ENCODE measurements at places on chromosomes 11 and 22.

GRCh38 chr11:123318623-123319022 lies 111.4 kb upstream of the GRAMD1B start:
- no peak for DNase-seq

DNA sequence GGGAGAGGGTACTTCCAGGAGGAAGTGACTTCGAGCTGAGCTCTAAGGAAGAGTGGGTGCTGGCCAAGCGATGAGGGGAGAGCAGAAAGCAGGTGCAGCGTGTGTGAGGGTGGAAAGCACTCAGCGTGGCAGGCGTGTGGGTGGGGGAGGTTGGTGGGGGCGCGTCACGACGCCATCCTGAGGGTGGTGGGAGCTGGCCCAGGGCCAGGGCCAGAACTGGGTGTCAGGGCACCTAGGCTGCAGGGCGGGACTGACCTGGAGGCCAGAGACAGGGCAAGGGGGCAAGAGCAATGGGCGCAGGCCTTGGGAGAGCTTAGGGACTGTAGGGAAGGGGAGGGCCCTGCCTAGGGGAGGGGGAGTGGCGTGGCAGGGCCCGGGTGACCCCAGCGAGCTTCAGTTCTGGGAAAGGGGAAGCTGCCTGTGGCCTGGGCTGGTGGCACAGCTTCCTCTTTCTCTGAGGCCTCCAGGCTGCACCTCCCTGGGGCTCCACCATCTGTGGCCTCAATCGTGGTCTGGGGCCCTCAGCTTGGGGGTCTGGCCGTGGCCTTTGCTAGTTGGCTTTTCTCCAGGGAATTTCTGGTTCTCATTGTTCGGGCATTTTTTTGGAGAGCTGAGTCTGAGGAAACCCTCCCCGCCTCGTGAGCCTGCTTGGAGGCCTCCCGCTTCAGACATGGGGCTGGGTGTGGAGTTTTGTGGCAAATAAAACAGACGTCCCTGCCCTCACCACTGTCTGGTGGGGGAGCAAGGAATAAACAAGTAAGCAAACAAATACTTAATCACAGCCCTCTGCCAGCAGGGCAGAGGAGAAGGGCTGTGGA lies 8.9 kb downstream of the RELT start:
- DNase-seq = peak; percentile 29

DNA sequence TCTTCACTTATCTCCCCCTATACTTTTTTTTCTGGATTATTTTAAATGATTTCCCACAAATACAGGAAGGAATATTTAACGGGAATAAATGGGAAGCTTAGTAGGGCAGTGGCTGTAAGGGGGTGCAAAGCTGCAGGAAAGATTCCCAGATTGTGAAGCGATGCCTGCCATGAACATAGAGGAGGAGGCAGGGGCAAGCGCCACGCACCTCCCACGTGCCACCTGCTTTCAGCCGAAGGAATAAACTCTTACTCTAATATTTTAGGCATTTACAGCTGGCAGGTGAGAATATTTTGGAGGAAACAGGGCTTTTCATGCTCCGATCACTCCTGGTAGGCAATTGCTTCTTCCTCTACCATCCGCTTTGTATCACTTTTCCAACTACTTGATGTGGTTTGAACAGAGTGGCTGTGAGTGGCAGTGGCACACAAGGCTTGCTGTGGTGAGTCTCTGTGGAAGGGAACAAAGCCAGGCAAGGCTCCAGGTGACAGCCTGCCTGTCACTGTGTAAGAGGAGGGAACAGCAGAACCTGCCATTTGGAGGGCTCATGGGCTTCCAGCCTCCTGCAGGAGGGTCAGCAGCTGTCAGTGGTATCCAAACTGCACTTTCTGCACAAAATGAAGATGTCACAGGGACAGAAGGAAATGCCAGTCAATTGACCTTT lies 54.5 kb upstream of the PLET1 start:
- no peak for DNase-seq

DNA sequence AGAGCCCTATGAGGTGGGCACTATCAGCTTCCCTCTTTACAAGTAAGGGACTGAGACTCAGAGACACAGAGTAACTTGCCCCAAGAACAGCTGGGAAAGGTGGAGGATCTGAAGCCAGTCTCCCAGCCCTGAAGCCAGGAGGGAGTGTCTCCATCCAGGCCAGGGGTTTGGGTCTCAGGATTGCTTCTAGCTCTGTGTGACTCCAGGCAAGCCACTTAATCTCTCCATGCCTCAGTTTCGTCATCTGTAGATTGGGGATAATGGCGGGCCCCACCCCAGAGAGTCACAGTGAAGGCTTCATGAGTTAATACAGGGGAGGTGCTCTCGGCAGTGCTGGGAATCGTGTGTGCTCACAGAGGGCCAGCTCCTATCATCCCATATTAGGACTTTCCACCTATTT lies 10.5 kb downstream of the MAP4K2 start:
- no peak for DNase-seq

DNA sequence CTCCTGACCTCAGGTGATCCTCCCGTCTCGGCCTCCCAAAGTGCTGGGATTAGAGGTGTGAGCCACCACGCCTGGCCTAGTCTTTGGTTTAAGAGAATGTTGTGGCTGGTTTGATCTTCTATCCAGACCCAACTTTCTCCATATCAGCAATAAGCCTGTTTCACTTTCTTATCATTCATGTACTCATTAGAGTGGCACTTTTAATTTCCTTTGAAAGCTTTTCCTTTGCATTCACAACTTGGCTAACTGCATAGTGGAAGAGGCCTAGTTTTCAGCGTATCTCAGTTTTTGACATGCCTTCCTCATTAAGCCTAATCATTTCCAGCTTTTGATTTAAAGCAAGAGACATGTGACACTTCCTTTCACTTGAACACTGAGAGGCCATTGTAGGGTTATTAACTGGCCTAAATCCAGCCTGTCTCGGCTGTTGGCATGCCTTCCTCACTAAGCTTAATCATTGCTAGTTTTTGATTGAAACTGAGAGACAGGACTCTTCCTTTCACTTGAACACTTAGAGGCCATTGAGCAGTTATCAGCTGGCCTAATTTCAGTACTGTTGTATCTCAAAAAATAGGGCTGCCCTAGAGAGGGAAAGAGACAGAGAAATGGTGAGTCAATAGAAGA lies 13.1 kb upstream of the RPL3 start:
- DNase-seq = no peak

GRCh38 chr11:19193916-19194315 lies 7.9 kb downstream of the CSRP3 start:
- DNase-seq = no peak

- DNase-seq = no peak
Measured at GRCh38 chr22:17149076-17149815, 9.8 kb downstream of the HDHD5 start.

DNA sequence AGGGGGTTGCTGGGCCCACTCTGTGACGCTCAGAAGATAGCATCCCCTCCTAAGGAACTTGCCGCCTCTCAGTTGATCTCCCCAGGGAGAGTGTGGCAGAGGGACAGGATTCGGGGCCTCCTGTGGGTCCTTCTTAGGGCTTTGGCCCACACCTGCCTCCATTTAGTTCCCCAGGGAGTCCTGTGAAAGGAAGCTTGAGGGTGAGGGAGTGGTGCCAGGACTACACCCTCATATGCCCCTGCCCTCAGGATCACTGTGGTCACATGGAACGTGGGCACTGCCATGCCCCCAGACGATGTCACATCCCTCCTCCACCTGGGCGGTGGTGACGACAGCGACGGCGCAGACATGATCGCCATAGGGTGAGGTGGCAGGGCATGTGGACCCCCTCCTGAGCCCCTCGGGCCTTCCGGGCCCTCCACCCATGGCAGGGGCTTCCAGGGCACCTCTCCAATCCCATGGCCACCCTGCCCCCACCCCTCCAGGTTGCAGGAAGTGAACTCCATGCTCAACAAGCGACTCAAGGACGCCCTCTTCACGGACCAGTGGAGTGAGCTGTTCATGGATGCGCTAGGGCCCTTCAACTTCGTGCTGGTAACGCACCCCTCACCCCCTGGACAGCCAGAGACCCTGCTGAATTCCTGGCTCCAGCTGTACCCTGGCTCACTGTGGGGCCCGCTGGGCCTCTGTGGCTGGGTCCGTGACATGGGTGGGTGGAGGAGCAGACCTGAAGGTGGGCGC lies 3.5 kb downstream of the INPP5J start:
- no peak for DNase-seq

DNA sequence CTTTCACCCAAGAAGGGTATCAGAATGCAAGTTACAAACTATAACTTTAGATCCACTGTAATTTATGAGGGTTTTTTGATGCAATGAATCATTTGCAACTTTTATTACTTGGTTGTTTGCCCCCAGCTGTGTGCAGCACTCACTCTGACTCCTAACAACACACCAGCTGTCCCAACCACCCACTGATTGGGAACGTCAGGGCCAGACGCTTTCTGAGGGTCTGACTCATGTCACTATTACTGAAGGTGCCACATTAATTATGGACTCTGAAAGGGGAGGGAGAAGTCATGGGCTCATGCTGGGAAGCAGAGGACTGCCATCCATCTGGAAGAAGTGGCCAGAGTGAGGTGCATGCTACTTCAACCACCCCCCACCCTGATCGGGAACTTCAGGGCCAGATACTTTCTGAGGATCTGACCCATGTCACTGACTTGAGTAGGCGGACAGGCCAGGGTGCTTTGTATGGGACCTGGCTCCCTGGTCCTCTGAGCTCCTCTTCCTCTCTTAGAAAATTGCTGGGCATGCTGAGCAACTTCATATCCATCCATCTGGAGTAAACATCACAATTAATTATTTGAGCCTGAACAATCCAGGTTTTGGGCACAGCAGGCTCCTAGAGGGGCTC lies 44.9 kb upstream of the DRD2 start:
- no peak for DNase-seq

DNA sequence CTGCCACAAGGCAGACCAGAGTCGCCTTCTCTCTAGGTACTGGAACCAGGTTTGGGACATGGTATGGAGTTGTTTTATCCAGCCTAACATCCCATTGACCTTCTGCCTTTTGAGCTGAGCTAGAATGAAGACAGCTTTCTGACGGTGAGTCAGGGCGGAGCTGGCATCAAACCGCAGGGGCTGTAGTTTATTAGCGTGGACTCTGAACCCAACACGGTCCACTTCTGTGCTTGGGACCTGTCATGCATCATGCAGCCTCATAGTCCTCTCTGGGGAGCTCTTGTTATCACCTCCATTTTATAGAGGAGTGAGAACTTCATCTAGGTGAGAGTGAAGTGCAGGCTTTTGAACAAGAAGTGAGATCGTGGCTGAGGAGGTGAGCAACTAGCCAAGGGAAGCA lies 8.3 kb downstream of the GAL3ST1 start:
- DNase-seq = no peak

DNA sequence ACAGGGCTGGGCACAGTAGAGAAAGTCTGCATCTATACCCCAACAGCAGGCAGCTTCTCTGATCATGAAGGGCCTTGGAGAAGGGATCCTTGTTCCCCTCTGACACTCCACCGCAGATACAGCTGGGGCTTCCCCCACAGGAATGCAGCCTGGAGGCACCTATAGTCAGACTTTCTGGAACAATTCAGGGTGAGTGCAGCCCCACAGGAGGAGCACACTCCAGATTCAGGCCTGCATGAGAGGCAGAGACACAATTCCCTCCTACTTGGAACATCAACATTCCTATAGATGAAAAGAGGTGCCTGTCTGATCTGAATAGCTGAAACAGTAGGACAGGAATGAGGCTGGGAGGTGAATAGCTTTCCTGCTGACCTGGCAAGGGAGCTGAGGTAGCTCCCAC lies 1298.0 kb upstream of the CNTN5 start:
- DNase-seq = no peak

- no peak for DNase-seq
Measured at GRCh38 chr11:2591805-2592204, 108.0 kb downstream of the KCNQ1OT1 start.

DNA sequence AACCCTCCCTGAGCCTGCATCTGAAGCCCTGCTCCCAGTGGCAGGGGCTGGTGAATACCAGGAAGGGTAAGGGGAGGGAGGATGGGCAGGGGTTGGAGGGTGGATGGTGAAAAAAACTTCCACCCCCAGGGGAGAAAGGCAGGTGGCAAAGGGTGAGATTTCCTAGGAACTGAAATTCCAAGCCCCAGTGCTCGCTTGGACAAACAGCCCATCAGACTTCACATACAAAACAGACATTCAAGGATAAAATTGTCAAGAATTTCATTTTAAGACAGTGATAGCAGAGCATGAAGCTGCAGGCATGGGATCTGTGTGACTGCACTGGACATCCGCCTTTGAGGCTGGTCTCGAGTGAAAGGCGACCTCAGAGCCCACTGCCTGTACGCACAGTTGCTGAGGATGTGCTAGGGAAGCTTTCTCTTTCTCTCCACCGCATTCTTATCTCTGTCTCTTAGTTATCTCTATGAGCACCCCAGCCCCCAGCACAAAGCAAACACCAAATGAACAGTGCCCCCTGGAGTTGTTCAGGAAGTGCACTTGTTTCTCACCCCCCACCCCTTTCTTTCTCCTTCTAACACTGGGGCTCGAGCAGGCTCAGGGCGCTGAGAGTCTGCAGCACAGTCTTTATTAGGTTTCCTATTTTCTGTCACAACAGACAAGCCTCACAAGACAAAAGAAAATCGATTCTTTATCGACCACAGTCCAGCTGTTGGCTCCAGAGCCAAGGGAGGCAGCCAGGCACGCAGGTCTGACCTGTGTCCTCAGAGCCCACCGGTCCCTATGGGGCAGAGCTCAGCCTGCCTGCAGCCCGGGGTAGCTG lies 237.3 kb upstream of the NCAM1 start:
- no peak for DNase-seq

- no peak for DNase-seq
Measured at GRCh38 chr11:16001899-16002426, 354.4 kb downstream of the SOX6 start.

DNA sequence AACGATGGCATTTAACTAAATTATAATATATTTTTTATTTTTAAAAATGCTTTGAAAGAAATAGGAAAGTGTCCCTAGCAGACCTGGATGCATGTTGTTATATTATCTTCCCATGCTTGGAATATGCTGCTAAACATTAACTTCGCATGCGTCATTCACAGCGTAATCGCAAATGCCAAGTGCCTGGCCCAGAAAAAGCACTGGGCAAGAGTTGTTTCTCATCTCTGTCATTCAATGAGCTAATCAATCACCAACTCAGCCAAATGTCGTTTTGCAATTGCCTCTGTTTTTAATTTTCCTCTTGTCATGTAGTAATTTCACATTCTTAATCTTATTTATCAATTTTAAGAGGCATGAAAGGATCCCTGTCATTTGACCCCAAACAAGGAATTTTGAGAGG lies 1421.9 kb downstream of the BRD1 start:
- no peak for DNase-seq

- no peak for DNase-seq
Measured at GRCh38 chr11:73475549-73476095, 99.4 kb downstream of the RELT start.

GRCh38 chr22:36417281-36417686 lies 29.5 kb upstream of the MYH9 start:
- DNase-seq = no peak

DNA sequence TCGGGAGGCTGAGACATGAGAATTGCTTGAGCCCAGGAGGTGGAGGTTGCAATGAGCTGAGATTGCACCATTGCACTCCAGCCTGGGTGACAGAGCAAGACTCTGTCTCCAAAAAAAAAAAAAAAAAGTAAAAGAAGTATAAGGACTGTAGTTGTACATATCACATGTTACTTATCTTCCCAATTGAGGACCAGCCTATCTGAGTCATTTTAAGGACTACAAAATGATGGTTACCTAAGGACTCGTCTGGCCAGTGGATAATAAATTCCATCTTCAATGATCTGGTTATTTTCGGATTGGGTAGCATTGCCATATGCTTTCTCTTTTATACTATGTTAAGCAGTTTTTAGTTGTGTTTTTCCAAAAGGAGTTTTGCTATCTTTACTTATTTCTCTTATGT lies 55.3 kb downstream of the PPFIA1 start:
- DNase-seq = no peak

- DNase-seq = no peak
Measured at GRCh38 chr22:30017375-30018223, 62.7 kb upstream of the HORMAD2 start.

Measured in CD4-positive, CD25-positive, alpha-beta regulatory T cell (primary cell).